ENCODE measurements at places on chromosomes 5 and 9.

DNA sequence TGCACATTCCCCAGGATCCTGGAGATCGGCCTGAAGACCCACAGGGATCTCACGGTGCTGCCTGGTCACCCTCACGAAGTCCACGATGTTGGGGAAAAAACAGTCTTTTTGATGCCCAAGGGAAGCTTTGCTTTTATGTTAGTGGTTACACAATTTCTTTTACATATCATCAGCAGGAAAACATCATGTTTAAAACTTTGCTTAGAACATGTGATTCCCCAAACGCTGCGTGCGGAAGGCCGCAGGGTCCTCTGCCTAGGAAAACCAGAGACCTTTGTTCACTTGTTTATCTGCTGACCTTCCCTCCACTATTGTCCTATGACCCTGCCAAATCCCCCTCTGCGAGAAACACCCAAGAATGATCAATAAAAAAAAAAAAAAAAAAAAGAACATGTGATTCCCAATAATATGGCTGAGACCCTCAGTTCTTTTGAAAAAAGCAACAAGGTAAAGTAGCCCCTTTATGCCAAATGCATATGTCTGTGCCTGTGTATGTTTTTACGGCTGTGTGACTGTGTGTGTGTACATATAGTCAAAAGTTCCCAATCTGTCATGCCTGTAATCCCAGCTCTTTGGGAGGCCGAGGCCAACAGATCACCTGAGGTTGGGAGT, 11.5 kb upstream of the AGPAT2 start:
- H3K4me1 ChIP-seq, result peaks cover 26% of the 10 kb centered on the region
- no peak overlapping the region for H3K4me3 ChIP-seq
- H3K36me3 ChIP-seq, result no peaks in the 10 kb centered on the region
- peaks cover 16% of the 10 kb centered on the region for H3K27me3 ChIP-seq
- no peak for DNase-seq

GRCh38 chr9:125650271-125650737, 56.7 kb downstream of the MAPKAP1 start:
- peak overlapping the region; percentile 86 for H3K27ac ChIP-seq
- peak; percentile 44 for DNase-seq
- H3K4me3 ChIP-seq, result peak overlapping the region; percentile 36
- peaks cover 75% of the 10 kb centered on the region for H3K4me1 ChIP-seq
- peaks cover 33% of the 10 kb centered on the region for H3K36me3 ChIP-seq

- H3K27ac ChIP-seq, result no peak overlapping the region
- no peak overlapping the region for H3K4me3 ChIP-seq
- no peaks in the 10 kb centered on the region for H3K4me1 ChIP-seq
- peaks cover 5% of the 10 kb centered on the region for H3K27me3 ChIP-seq
- no peak for DNase-seq
These were observed 27.1 kb upstream of the MLLT3 start for GRCh38 chr9:20649381-20649780.

DNA sequence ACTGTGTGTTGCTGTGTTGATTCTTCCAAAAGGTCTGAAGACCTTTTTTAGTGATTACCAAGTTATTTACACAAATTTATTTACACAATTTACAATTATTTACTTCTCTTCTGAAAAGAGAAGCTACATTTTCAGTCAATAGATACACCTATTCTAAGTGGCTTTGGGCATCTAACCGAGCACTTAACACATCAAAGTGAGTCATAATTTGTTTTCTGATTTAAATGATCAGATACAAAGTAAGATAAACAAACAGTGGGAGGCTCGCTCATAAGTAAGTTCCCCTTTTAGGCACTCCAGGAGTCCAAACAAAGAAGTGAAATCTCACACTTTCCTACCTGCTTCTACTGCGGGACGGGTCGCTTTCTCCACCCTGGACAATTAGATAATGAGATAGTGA, 90.2 kb downstream of the APBA1 start:
- H3K27ac ChIP-seq, result no peak overlapping the region
- no peak for DNase-seq
- peaks cover 4% of the 10 kb centered on the region for H3K27me3 ChIP-seq
- H3K36me3 ChIP-seq, result no peaks in the 10 kb centered on the region

DNA sequence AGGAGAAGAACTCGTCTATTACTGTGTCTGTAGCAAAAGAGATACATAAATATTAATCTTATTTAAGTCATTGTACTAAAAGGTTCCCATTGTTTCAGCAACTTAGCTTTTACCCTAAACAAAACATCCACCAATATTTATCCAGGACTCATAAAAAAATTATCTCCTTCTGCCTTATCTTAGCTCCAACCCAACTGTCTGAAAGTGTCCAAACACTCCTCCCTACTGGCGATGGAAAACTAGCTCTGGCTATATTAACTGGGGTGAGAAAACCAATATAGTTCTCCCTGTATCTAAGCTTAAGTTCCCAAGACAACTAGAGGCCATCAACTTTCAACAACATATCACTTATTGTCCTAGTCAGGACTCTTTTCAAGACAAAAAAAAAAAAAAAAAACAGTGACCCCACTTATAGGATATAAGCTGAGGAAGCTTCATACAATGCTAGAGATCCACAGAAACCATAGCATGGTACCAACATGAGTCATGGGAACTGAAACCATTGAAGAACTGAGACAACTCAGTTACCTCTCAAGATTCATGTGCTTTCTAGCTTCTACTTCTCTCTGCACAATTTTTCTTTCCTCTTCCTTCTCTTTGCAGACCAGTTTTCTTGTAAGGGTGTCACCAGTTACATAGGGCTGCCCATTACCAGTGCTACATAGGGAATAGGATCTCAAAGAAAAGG, 150.7 kb upstream of the RASA1 start:
- no peaks in the 10 kb centered on the region for H3K27me3 ChIP-seq
- peak; percentile 17 for DNase-seq
- peaks cover 2% of the 10 kb centered on the region for H3K36me3 ChIP-seq
- peaks cover 60% of the 10 kb centered on the region for H3K4me1 ChIP-seq
- no peak overlapping the region for H3K4me3 ChIP-seq

DNA sequence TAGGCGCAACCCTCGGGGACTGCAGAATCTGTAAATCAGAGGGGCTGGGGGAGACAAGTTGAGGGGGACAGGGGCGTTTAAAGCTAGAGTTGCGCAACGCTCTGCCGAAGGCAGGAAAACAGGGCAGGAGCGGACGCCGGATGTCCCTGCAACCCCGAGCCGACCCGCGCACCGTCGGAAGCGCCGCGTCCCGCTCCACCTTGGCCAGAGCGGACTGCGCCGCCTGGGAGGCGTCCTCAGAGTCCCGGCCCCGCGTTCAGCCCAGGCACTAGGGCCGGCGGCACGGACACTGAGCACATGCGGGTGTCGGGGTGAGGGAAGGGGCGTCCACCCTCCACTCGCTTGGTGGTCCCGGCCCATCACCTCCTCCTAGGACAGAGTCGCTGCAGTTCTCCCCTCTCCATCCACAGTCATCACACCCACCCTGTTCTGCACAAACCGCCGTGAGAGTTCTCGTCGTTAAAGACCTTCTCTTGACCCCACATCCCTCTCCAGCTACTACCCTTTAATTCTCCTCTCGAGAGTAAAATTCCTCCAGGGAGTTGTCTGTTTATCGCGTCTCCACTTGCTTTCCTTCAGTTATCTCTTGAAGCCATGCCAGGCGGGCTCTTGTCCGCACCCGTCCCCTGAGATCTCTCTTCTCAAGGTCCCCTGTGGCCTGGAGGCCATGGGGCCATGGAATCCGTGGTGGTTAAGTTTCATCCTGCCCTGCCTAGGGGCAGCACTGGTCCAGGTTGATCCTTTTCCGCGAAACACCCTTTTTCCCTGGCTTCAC, 796 bp upstream of the PDLIM7 start:
- peaks cover 3% of the 10 kb centered on the region for H3K36me3 ChIP-seq
- H3K27ac ChIP-seq, result peak overlapping the region; percentile 68
- H3K4me3 ChIP-seq, result peak overlapping the region; percentile 79
- H3K27me3 ChIP-seq, result peaks cover 11% of the 10 kb centered on the region
- DNase-seq, result peak; percentile 55

DNA sequence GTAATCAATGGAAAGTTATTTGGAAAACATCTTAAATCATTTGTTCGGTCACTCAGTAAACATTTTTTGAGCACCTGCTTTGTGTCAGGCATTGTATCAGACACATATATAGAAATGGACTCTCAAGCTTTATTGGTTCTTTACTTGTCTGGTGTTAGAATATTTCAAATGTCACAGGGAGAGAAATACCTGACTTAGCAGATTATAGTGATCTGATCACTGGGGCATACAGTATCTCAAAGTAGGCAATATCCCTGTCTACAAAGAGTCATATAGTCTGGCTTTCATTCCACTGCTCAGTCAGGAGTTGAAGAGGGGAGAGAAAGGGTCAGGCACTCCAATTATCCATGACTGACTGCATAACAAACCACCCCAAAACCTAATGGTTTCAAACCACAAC, 30.2 kb downstream of the ENTREP1 start:
- no peaks in the 10 kb centered on the region for H3K4me1 ChIP-seq
- H3K27ac ChIP-seq, result no peak overlapping the region
- no peaks in the 10 kb centered on the region for H3K36me3 ChIP-seq
- no peak overlapping the region for H3K4me3 ChIP-seq

DNA sequence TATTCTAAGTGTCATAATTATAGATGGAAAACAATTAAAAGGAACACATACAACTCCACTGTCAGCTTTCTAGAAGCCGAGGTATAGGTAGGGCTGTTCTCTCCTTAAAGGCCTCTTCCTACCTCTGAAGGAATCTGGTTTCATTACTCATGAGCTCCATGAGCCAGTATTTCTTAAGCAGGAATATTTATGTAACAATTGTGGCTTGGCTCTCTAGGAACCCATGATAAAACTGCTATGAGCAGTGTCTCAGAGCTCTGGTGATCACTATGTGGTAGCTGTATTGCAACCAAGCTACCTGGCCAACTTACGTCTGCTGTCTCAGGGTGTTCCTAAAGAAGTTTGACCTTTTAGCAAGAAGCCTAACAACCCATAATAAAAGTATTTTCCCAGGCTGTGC, 157.7 kb downstream of the CEP120 start:
- H3K36me3 ChIP-seq, result no peaks in the 10 kb centered on the region
- no peak overlapping the region for H3K4me3 ChIP-seq
- no peak for DNase-seq
- peaks cover 1% of the 10 kb centered on the region for H3K27me3 ChIP-seq
- H3K27ac ChIP-seq, result no peak overlapping the region

DNA sequence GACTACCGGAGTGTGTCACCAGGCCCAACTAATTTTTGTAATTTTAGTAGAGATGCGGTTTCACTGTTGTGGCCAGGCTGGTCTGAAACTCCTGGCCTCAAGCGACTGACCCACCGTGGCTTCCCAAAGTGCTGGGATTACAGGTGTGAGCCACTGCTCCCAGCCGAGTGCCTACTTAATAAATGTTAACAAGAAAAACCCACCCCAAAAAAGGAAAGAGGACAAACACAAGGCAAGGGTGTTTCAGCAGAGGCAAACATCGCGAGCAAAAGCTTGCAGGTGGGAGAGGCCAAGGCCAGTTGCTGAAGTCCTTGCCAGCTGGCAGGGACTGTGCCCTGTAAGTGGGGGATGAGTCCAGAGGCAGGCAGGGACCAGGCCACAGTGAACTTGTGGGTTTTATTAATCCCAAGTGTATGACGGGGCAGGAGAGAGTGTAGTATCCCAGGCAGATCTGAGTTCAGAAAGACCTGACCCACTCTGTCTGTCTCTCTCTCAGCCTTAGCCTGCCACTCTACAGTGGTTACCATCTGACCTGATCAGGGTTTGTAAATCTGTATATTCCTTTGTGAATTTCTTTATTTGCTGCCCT, 6.4 kb upstream of the FPGS start:
- DNase-seq, result no peak
- peaks cover 7% of the 10 kb centered on the region for H3K36me3 ChIP-seq
- H3K4me3 ChIP-seq, result no peak overlapping the region
- H3K27ac ChIP-seq, result peak overlapping the region; percentile 81

GRCh38 chr9:72685911-72686310, 164.5 kb downstream of the TMC1 start:
- H3K4me3 ChIP-seq, result no peak overlapping the region
- H3K27me3 ChIP-seq, result peaks cover 6% of the 10 kb centered on the region
- DNase-seq, result no peak
- H3K4me1 ChIP-seq, result no peaks in the 10 kb centered on the region

DNA sequence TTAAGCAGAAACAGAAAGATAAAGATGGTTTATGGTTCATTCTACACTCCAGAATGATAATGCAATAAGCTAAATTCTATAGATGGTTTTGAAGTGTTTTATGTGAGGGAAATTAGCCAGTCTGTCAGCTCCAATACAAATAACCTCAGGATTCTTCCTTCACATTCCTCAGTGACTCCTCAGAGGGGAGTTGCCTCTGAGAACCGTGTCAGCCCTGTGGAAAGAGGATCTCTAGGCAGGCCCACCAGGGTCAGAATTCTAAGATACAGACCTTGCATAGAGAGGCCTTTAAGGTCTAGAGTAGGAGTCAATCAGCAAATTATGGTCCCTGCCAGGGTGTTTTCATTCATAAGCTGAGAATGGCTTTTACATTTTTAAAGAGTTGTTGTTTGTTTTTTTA, 26.6 kb downstream of the RUSC2 start:
- H3K4me1 ChIP-seq, result no peaks in the 10 kb centered on the region
- no peak overlapping the region for H3K27ac ChIP-seq
- H3K36me3 ChIP-seq, result no peaks in the 10 kb centered on the region

GRCh38 chr5:127228540-127229184, 61.9 kb upstream of the MEGF10 start:
- no peaks in the 10 kb centered on the region for H3K27me3 ChIP-seq
- H3K4me3 ChIP-seq, result peak overlapping the region; percentile 63
- peaks cover 8% of the 10 kb centered on the region for H3K4me1 ChIP-seq
- DNase-seq, result peak; percentile 2
- no peak overlapping the region for H3K27ac ChIP-seq
- H3K36me3 ChIP-seq, result peaks cover 4% of the 10 kb centered on the region

GRCh38 chr9:98775831-98776441, 20.4 kb downstream of the ANKS6 start:
- H3K27ac ChIP-seq, result no peak overlapping the region
- peak; percentile 58 for DNase-seq
- no peak overlapping the region for H3K4me3 ChIP-seq
- no peaks in the 10 kb centered on the region for H3K27me3 ChIP-seq
- peaks cover 16% of the 10 kb centered on the region for H3K36me3 ChIP-seq
- no peaks in the 10 kb centered on the region for H3K4me1 ChIP-seq

GRCh38 chr9:101130054-101130453, 101.5 kb downstream of the PLPPR1 start:
- no peak overlapping the region for H3K27ac ChIP-seq
- no peaks in the 10 kb centered on the region for H3K4me1 ChIP-seq
- H3K27me3 ChIP-seq, result no peaks in the 10 kb centered on the region
- H3K36me3 ChIP-seq, result no peaks in the 10 kb centered on the region
- no peak overlapping the region for H3K4me3 ChIP-seq

- no peak overlapping the region for H3K4me3 ChIP-seq
- H3K27me3 ChIP-seq, result peaks cover 26% of the 10 kb centered on the region
- H3K36me3 ChIP-seq, result no peaks in the 10 kb centered on the region
- no peak overlapping the region for H3K27ac ChIP-seq
These were observed 154.0 kb downstream of the BARX1 start for GRCh38 chr9:93801120-93801519.

DNA sequence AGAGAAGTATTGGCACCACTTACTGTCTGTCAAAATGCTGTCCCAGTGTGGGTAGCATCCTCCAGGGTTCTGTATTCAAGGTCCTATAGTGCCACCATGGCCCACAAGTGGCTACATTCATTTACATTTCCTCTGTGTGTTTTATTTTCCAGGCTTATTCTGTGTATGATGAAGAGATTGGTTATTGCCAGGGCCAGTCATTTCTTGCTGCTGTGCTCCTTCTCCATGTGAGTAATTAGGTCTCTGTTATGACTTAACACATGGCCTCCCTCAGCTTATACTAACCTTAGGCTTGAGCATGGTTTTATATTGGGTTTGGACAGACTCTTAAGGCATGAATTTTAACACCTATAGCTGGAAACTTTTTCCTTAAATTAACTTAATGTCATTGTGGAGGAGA, 36.7 kb downstream of the GPR21 start:
- peaks cover 15% of the 10 kb centered on the region for H3K36me3 ChIP-seq
- peaks cover 1% of the 10 kb centered on the region for H3K4me1 ChIP-seq
- H3K27me3 ChIP-seq, result no peaks in the 10 kb centered on the region
- no peak overlapping the region for H3K4me3 ChIP-seq

- no peak overlapping the region for H3K4me3 ChIP-seq
- no peak for DNase-seq
- H3K4me1 ChIP-seq, result no peaks in the 10 kb centered on the region
- H3K27ac ChIP-seq, result no peak overlapping the region
These were observed 338.8 kb downstream of the ARL15 start for GRCh38 chr5:53971551-53971950.
